ENCODE measurements at places on chromosomes 5 and 9.
A peak's percentile ranks its signal among the peaks of the same experiment; 100 is the strongest.

DNA sequence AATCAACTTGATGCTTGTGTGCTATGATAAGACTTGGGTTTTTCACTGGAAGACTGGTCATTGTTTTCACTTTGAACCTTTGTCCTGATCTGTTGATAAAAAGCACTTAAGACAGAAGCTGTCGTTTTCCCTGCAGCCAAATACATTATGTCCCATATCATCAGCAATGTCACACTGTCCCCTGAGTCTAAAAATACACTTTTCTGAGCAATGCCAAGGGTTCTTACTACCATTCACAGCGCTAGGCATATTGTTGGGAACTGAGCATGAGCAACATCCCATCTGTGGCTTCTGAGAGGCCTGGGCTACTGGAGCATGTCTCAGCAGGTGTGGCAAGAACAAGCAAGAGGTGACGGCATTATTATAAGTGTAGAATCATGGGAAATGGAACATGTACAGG lies 81.8 kb downstream of the SEMA6A start:
- DNase-seq: no peak

- no peak for DNase-seq
These were observed 720 bp downstream of the NOTCH1 start for GRCh38 chr9:136544964-136545691.

GRCh38 chr5:62578540-62578939 lies at the start of gene LRRC70:
TSS of gene LRRC70 (plus strand) at chr5:62578819. CDS start at chr5:62579439, 620 bp downstream.
- DNase-seq: peak; percentile 7

DNA sequence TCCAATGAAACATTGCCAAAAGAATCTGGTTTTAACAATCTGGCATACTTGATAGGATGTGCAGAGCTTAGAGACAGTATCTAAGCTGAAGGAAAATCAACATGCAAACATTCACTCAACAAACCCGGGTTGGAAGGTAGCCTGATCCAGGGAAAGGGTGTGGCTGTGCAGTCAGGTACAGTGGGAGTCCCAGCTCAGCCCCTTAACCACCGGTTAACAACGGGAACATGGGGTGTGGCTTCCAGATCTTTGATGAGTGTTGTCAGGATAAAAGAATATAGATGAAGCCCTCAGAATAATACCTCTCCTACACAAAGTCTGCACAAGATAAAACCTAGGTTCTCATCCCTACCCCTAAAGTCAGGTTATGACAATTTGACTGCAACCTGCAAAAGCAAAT lies 127.3 kb downstream of the CDK5RAP2 start:
- no peak for DNase-seq

DNA sequence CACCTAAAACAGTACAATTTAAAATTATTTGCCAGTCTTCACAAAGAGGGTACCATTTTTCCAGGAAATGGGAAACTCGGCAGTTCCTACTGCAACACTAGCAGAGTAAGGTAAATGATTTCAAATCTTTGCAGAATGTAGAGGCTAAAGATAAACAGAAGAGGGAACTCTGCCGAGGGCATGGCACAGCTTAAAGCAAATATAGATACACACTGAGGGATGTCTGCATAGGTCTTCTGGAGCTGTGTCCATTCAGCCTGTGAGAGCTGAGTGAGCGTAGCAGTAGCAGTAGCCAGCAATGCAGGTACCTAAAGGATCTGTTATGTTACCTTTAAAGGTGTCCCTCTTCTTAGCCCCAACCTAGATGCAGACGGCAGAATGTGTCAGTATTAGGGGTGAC lies 17.5 kb downstream of the CDKL3 start:
- DNase-seq: no peak

DNA sequence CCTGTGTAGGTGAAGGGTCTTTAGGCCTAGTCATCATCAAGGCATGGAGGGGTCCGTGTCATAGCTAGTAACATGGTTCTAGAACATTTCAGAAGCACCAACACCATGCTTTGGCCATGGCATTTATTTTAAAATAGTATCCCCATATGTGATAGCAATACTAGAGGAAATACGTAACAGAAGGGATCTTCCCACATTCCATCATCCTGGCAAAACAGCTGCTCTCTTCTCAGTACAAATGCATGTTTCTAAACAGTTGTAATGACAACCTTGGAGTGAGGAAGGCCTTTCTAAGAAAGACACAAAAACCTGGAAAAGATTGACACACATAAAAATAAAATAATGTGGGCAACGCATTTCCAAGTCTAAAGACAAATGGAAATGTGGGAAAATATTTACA lies 97.6 kb downstream of the GADD45G start:
- no peak for DNase-seq

DNA sequence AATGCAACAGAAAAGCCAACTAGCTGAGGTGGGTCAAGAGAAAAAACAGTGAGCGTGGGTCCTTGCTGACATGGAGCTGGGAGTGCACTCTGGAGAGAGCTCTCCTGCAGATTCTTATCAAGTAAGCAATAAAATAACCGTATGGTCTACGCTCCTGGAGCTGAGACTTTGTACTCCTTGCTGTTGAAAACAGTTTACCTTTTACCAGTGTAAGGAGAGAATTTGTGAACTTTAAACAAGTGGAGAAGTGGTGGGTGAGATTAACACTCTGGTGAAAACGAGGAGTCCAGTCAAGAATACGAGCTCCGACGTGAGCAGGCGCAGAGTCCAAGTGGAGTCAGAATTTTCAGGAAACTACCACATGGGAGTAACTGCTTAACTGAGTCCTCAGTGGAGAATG lies 156.1 kb upstream of the ERCC6L2 start:
- no peak for DNase-seq

DNA sequence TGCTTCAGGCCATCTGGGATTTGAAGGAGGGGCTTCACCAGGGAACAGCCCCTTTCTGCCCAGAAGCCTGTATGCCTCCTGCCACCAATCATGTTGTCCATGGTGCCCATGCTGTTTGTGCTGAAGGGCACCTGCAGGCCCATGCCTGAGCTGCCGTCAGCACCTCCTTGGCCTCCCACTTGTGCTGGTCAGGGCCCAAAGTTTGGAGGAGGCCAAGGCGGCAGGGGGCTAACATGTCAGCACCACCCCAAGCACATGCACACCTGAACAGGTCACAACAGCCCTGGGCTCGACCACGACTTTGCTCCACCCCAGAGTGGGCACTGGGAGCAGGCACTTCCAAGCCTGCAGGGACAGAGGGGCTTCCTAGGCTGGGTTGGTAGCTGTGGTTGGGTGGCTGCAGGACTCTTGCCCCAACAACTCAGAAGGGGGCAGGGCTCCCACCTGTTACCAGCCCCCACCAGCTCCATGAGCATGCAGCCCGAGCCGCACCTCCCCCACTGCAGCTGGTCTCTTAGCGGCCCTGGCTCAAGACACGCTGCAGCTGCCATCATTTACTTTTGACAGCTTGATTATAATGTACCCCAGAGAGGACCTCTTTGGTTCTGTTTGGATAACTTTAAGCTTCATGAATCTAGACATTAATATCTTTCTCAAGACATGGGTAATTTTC lies 19.8 kb upstream of the NFIL3 start:
- no peak for DNase-seq

- no peak for DNase-seq
These were observed 9.3 kb downstream of the PBX3 start for GRCh38 chr9:125756518-125756917.
